ENCODE measurements at places on chromosomes 13 and 19.
A peak's percentile ranks its signal among the peaks of the same experiment; 100 is the strongest.

- no peak overlapping the region for H3K27ac ChIP-seq
- H3K27me3 ChIP-seq: no peaks in the 10 kb centered on the region
- no peak for DNase-seq
- H3K36me3 ChIP-seq: peaks cover 41% of the 10 kb centered on the region
Measured at GRCh38 chr19:49782515-49782914, 15.7 kb downstream of the AP2A1 start.

DNA sequence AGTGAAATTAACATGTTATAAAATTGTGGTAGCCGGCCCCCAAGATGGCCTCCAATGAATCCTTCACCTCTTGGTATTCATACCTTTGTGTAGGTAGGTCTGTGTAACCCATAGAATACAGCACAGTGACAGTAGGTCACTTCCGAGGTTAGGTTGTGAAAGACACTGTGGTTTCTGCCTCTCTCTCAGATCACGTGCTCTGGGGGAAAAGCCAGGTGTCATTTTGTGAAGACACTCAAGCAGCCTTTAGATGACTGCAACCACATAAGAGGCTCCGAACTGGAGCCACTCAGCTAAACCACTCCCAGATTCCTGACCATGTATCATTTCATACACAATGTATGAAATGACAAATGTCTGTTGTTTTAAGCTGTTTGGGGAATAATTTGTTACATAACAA, 9.8 kb upstream of the USPL1 start:
- H3K4me1 ChIP-seq: peaks cover 12% of the 10 kb centered on the region
- no peak overlapping the region for H3K27ac ChIP-seq
- no peak overlapping the region for H3K4me3 ChIP-seq
- peaks cover 4% of the 10 kb centered on the region for H3K27me3 ChIP-seq

DNA sequence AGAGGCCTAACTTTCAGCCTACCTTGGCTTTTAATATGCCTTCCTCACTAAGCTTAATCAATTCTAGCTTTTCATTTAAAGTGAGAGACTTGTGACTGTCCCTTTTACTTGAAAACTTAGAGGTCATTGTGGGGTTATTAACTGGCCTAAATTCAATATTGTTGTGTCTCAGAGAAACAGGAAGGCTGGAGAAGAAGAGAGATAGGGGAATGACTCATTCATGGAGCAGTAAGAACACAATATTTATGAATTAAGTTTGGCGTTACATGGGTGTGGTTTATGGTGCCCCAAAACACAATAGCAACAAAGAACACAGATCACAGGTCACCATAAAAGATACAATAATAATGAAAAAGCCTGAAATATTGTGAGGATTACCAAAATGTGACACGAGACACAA, 612.1 kb downstream of the TBC1D4 start:
- no peak overlapping the region for H3K4me3 ChIP-seq
- H3K36me3 ChIP-seq: no peaks in the 10 kb centered on the region
- no peaks in the 10 kb centered on the region for H3K27me3 ChIP-seq
- H3K27ac ChIP-seq: no peak overlapping the region
- no peaks in the 10 kb centered on the region for H3K4me1 ChIP-seq

DNA sequence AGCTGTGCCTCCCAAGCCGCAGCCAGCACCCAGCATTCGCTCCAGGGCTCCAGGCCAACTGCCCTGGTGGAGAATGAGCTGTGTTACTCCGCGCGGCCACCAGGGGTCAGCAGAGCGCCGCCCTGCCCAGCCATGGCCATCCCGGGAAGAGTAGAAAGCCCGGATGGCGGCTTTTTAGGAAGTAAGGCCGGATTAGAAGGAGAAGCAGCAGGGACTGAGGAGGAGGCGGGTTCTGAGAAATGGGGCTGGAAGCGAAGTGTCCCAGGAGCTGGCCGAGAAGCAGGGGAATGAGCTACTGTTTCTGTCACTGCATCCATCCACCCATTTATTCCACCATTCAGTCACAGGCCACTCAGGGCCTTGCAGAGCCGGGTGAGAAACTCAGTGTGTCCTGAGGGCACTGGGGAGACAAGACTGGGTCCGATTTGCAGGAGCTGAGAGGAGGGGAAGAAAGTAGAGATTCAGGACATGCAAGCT, 6.6 kb upstream of the NPAS1 start:
- H3K4me3 ChIP-seq: no peak overlapping the region
- H3K36me3 ChIP-seq: no peaks in the 10 kb centered on the region
- peak; percentile 47 for DNase-seq
- H3K27ac ChIP-seq: no peak overlapping the region
- peaks cover 7% of the 10 kb centered on the region for H3K4me1 ChIP-seq

- DNase-seq: no peak
- peaks cover 4% of the 10 kb centered on the region for H3K36me3 ChIP-seq
- H3K4me3 ChIP-seq: no peak overlapping the region
- no peak overlapping the region for H3K27ac ChIP-seq
Measured at GRCh38 chr13:44574466-44574855, 1.7 kb downstream of the TSC22D1 start.

- DNase-seq: no peak
- H3K27ac ChIP-seq: no peak overlapping the region
- H3K36me3 ChIP-seq: peaks cover 33% of the 10 kb centered on the region
- no peaks in the 10 kb centered on the region for H3K27me3 ChIP-seq
Measured at GRCh38 chr19:48987323-48987722, 5.8 kb downstream of the GYS1 start.

DNA sequence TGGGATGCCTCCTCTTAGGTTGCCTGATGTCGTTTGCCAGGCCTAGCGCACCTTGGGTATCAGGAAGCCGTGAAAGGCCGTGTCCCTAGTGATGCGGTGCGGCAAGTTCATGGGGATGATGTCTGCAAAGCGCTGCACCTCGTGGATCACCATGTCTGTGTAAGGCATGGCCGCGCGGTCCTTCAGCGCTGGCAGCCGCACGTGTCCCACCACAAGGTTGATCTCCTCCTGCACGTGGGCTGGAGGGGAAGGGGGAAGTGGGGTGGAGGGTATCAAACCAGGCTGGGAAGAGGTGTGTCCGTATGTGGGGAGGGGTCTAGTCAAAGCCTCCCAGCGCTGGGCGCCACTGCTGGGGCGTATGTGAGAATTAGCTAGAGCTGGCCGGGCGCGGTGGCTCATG, 23.2 kb downstream of the EGLN2 start:
- H3K36me3 ChIP-seq: peaks cover 7% of the 10 kb centered on the region
- H3K27ac ChIP-seq: no peak overlapping the region
- no peak overlapping the region for H3K4me3 ChIP-seq
- DNase-seq: no peak

DNA sequence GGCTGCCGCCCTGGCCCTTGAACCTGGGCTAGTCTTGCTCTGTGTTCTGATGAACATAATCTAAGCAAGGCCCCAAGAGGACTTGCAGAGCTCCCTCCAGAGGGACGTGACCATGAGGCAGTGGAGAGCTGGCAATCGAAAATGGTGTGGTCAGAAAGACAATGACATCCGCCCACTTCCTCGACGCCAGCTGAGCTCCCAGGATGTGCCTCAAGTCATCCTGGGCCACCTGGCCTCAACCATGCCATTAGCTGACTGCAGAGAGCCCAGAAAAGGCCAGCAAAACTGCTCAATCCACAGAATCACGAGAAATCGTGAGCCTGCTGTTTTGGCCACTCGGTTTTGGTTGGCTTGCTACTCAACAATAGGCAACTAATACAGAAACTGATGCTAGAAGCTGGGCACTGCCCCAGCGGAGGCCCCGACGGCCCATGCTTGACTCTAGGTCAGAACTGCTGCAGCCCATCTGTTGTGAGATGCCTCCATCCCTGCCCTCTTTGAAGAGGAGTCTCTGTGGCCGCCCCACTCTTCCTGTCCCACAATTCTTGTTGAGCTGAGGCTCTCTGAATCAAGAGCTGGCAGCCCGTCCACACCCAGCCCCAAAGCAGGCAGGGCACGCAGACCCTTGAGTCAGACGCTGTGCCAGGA, 53.3 kb downstream of the STK24 start:
- no peak for DNase-seq
- no peaks in the 10 kb centered on the region for H3K27me3 ChIP-seq
- H3K27ac ChIP-seq: no peak overlapping the region
- H3K4me3 ChIP-seq: no peak overlapping the region
- H3K4me1 ChIP-seq: peaks cover 41% of the 10 kb centered on the region
- H3K36me3 ChIP-seq: peaks cover 3% of the 10 kb centered on the region

GRCh38 chr13:25179011-25179410, 6.9 kb upstream of the AMER2 start:
- H3K27ac ChIP-seq: no peak overlapping the region
- peaks cover 36% of the 10 kb centered on the region for H3K27me3 ChIP-seq
- no peak overlapping the region for H3K4me3 ChIP-seq
- no peak for DNase-seq
- H3K4me1 ChIP-seq: no peaks in the 10 kb centered on the region

DNA sequence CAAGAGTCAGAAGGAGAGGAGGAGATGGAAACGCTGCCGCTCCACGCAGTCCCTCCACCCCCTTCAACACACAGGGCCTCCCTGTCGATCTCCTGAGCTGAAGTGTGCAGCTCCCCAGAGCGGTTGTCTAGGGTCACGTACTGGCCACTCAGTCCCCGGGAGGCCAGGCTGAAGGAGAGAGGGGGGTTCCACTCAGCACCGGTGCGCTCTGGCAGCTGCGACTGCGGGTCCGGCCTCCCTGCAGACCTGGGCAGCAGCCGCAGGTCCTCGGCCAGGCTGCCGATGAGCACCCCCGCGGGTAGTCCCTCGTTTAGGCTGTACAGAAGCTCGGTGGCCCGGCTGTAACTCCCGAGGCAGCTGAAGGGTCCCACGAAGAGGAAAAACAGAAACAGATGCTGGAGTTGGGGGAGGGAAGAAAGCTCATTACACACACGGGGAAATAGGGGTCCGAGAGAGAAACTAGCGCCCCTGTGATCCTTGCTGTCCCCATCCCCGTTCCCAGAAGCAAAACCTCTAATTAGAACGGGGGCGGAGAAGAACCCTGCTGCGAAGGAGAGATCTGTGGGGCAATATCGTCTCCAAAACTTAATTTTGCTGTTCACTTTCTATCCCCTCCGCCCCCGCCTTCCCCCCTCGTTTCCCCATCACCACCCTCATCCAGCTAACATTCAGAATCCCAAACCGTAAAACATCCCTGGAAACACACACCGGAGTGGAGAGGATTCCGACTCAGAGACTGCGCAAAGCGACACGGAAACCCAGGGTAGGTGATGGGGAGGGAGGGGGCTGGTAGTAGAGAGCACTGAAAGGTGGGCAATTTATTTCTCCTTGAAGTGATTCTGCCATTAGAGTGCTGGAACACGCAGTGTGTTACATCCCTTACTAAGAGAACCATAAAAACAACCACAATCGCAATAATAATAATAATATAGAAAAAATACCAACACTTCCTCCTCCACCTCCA, 1.8 kb downstream of the PCDH20 start:
- no peak overlapping the region for H3K4me3 ChIP-seq
- no peak overlapping the region for H3K27ac ChIP-seq
- no peaks in the 10 kb centered on the region for H3K36me3 ChIP-seq
- H3K4me1 ChIP-seq: no peaks in the 10 kb centered on the region

DNA sequence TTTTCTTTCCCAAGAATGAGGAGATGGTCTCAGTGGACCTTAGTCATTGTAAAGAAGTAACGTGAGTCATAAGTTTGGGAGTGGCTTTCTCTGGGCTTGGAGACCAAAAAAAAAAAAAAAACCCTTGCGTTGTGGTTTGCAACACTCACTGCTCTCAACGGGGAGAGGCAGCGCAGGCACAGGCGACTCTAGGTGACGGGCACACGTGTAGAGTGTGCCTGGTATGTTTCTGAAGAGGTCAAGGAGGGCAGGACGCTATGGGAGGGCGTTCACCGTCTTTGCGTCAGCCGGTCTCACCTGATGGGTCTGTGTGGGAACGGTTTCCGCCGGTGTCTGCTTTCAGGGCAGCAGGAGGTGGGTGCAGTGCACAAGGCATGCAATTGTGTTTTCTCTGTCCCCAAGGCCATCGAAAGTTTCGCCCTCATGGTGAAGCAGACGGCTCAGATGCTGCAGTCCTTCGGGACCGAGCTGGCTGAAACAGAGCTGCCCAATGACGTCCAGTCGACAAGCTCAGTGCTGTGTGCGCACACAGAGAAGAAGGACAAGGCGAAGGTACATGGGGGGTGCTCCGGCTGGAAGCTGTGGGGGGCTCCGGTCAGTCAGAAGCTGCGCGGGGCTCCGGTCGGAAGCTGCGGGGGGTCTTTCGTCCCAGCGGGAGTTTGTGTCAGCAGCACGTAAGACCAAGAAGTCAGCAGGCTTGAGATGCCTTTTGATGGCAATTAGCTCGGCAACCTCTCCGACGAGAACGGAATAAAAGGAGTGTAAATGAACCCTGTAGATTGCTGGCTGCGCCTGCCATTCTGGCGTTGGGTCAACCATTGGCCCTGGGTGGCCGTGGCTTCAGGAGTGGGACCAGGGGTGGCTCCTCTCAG, 40.8 kb upstream of the F7 start:
- no peak for DNase-seq
- no peak overlapping the region for H3K27ac ChIP-seq
- H3K4me1 ChIP-seq: no peaks in the 10 kb centered on the region
- H3K4me3 ChIP-seq: no peak overlapping the region
- no peaks in the 10 kb centered on the region for H3K27me3 ChIP-seq

- H3K4me3 ChIP-seq: no peak overlapping the region
- no peaks in the 10 kb centered on the region for H3K36me3 ChIP-seq
- H3K27me3 ChIP-seq: peaks cover 2% of the 10 kb centered on the region
- H3K4me1 ChIP-seq: no peaks in the 10 kb centered on the region
Measured at GRCh38 chr19:34493038-34493648, 11.6 kb downstream of the WTIP start.

- H3K4me1 ChIP-seq: peaks cover 19% of the 10 kb centered on the region
- H3K4me3 ChIP-seq: peak overlapping the region; percentile 74
- H3K36me3 ChIP-seq: no peaks in the 10 kb centered on the region
- H3K27me3 ChIP-seq: peaks cover 30% of the 10 kb centered on the region
- H3K27ac ChIP-seq: peak overlapping the region; percentile 81
Measured at GRCh38 chr13:100506600-100507422, 81.8 kb downstream of the GGACT start.
